Gastroesophageal sphincter (tissue), 4 donors: ENCODE measurements at places on chromosomes 4 and X.

DNA sequence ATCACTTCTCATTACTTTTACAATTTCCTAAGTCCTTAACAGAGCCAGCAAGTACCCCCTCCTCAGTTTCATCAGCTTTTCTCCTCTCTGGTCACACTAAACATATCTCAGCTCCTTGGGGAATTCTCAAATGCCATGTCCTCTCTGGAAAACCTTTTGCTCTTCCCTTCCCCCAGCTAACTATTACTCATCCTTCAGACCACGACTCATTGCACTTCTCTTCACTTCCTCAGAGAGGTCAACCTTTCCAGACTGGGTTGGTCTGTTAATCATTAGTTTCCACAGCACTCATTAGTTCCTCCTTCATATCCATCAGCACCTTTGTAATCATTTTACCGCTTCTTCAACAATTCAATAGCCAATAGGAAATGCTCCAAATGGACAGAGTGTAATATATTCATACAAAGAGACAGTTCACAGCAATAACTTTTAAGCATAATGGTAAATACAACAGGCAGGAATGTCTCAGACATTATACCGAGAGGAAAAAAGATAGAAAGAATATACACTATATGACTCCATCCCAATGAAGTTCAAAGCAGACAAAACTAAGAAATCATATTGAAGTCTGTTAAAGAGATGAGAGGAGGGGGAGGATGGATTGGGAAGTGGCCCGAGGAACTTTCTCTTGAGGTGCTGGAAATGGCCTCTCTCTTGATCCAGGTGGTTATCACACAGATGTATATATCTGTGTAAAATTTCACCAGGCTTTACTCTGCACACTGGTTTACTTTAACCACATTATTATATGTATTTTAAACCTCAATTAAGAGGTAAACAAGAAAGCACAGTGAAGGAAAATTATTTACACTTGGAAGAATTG is 39.6 kb downstream of the DDX60L start:
- ATAC-seq: no peak

GRCh38 chrX:21132686-21133393 is 241.4 kb upstream of the CNKSR2 start:
- no peak for ATAC-seq

GRCh38 chr4:3572363-3572762 is 40.1 kb upstream of the LRPAP1 start:
- no peak for ATAC-seq

- no peak for ATAC-seq
Observed at GRCh38 chrX:117002981-117003380, 540.2 kb upstream of the CT83 start.

- ATAC-seq: no peak
Observed at GRCh38 chrX:118221270-118221669, 104.7 kb upstream of the KLHL13 start.

GRCh38 chr4:60581919-60582536 is 618.1 kb upstream of the ADGRL3 start:
- no peak for ATAC-seq

DNA sequence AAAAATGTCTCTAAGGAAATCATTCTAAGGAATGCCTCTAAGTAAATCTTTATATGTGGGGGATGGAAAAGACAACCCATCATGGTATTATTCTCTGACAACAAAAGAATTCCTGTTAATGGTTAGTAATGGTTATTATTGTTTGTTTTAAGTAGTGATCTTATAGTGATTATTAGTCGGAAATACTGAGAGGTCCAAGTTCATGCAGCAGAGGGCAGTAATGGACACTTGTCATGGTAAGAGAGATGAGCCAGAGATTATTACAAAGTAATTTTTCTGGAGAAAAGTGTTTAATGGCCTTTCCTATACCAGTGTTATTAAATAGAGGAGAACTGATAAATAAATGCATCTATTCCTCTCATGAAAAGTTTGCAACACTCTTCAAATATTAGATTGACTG is 8.1 kb upstream of the DKK2 start:
- ATAC-seq: no peak

DNA sequence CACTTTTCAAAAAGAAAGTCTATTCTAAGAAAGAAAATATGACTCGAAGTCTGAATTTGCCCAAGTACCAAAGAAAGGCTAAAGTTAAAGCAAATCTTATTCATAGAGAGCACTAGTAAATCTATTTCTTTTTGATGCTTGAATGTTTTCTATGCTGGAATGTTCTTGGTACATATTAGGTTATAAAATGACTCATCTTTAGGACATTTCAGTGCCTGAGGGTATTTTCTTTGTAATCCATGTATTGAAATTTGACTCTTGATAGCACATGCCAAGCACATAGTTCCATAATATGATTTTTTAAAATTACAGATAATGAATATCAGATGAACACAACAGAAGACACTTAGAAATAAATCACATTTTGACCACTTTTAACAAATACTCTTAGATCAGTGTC is 232.8 kb downstream of the TRIML1 start:
- no peak for ATAC-seq

- no peak for ATAC-seq
Observed at GRCh38 chr4:48065587-48066052, 49.0 kb downstream of the NIPAL1 start.

DNA sequence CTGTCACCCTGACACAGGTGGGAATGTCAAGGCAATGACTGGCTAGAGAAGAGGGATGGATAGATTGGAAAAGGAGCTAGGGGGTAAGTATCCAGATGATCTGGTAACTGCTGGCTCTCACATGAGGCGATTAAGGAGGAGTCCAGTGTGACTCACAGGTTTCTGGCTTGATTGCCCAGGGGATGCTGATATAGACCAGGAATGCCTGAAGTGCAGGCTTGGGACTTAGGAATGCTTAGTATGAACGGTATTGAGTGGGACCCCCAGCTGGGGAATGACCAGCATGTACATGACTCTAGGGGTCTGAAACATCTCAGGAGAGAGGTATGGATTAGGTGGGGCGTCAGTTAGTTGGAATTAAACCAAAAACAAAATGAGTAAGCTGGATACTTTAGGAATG is 65.8 kb upstream of the PRPS1 start:
- no peak for ATAC-seq

GRCh38 chr4:170139764-170140163 is 50.0 kb upstream of the AADAT start:
- no peak for ATAC-seq

- ATAC-seq: no peak
Observed at GRCh38 chrX:121179972-121180371, 132.6 kb downstream of the GLUD2 start.

GRCh38 chrX:41599507-41599906 is 89.3 kb upstream of the GPR34 start:
- ATAC-seq: no peak

DNA sequence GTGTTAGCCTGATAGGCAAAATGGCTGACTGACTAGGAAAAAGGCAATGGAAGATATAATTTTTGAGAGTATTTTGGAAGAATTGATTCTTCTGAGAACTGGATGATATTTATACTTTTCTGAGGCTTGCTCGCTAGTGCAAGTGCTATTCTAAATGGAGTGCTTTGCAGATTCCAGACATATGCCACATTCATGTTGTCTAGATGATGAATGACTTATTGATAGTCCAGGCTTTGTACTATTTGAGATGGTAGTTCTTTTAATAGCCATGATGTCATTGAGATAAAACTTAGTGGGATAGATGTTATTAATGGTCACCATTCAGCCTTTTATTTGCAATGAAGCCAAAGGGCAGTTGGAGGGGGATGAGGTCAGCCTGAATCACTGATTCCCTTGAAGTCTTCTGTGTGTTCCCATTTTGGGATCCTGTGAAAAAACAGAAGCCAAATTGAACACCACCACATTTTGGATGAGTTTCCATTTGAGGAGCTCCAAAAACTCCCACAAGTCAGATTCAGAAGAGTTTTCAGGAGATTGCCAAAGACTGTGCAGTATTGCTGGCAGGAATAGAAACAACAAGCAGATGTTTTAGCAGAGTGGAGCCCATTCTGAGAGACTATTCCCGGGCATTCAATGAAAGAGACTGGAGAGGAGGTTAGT is 184.1 kb downstream of the IL1RAPL2 start:
- peak; percentile 34 for ATAC-seq
